GM04504 (cell line): ENCODE measurements at places on chromosomes 6 and 20.

- DNase-seq: no peak
These were observed 868 bp upstream of the SLC2A4RG start for GRCh38 chr20:63738687-63739129.

DNA sequence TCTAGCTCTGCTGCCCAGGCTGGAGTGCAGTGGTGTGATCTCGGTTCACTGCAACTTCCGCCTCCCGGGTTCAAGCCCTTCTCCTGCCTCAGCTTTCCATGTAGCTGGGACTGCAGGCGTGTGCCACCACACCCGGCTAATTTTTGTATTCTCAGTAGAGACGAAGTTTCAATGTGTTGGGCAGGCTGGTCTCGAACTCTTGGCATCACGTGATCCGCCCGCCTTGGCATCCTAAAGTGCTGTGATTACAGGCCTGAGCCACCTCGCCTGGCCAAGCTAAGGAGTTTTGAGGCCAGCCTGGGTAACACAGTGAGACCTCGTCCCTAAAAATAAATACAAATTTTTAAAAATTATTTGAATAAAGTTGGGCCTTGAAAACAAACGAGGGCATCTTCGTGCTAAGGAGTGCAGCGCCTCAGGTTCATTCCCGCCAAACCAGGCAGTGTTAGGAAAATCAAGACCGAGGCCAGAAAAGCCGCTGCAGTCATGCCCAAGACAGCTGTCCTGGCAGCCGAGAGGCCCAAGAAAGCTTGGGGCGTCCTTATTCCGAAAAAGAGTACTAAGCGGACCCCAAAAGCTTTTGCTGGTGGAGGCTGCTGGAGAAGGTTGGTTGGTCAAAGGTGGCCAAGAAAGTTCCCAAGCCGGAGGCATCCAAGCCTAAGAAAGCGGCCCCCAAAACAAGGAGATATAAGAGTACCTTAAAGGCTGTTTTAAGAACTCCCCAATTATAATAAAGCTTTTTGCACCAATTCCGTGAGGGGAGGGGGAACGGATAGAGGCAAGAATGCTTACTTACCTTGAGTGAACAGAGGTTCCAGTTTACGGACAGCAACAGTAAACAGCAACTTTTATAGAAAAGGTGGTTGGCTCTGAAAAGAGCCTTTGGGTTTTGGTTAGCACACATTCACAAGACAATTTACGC, 109.0 kb downstream of the HFE start:
- DNase-seq: no peak

DNA sequence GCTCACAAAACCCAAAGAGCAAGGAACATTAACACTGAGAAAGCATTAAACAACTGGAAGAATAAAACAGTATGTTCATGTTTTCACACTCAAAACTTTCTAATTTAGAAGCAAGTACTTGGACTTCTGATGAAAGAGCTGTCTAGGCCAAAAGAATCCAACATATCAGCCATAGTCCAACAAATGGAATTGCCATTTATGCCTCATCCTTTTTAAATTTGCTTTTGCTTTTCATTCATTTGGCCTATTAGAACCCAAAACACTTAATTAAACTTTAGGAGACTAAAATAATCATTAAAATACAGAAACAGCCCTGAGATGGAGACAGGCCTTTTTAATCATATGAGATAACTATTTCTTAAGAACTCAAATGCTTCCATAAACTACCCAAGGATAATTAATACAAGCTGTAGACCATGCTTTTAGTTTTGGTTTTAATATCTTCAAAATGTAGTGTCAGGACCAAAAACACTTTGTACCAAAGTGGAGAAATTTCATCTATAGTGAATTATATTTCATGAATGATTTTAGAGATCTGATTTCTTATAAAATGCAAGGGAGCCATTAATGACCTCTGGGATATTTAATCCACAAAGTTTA, 166.5 kb downstream of the KIF6 start:
- DNase-seq: no peak

DNA sequence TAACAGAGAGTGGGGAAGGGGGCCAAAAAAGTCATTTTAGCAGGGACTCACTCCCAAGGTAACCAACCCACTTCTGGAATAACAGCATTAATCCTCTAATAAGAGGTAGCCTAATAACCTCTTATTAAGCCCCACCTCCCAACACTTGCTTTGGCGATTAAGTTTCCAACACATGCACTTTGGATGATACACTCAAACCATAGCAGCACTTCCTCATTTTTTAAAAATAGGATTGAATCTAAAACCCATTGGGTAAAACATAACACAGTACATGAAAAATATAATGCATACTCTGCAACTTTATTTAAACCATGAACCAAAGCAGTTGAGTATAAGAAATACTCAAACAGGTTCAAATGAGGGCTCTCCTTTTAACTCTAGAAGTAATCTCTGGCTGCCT, 318.3 kb downstream of the HACE1 start:
- DNase-seq: no peak

GRCh38 chr6:52362443-52363227, 684 bp downstream of the PAQR8 start:
- no peak for DNase-seq

DNA sequence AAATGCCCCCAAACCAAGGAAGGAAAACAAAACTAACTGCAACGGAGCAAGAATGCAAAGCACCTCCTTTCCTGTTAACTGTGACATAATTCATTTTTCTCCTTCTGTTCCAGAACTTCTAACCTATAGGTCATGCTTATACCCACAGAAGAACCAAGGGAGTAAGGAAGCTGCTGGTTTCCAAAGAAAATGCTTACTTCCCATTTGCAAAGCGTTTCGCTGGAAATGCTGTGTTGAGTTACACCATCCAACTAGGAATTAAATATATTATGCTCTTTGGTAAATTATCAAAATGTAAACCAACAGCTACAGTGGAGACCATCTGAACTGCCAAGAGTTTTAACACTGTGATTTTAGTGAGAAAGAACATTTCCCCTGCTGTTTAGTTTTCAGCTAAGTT, 42.9 kb downstream of the ATXN1 start:
- no peak for DNase-seq

GRCh38 chr6:46781478-46782378, 11.5 kb upstream of the MEP1A start:
- DNase-seq: peak; percentile 17

- DNase-seq: no peak
These were observed 22.1 kb downstream of the RPP40 start for GRCh38 chr6:4981761-4982160.

DNA sequence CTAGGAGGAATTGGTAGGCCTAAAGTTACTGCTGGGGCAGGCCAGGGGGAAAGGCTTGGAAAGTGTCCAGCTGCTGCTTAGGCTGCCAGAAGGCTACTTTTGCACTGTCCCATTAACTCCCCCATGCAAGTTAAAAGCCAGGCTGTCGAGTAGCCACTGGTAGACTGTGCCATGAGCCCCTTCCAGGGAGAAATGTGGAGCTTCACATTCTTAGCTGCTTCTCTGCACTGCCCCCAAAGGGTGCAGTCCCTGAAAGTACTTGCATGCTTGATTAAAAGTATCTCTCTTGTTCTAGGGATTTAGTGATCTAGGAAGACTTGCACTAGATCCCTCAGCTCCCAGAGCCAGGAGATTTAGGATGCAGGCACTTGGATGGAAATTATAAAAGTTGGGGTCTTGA, 57.3 kb downstream of the CDC5L start:
- no peak for DNase-seq

DNA sequence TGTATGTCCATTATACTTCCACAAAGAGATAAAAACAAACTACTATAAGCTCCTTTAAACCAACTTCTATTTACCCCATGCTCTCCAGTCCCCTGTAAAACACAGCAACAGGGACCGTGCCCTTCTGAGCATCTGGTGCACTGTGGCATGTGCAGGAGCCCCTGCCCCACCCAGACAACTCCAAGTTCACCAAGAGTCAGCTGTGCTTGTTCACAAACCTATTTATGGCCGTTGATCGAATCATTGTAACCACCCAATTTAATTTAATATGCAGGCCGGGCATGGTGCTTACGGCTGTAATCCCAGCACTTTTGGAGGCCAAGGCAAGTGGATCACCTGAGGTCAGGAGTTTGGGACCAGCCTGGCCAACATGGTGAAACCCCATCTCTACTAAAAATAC, 13.7 kb upstream of the BLCAP start:
- DNase-seq: no peak
